ENCODE measurements at places on chromosomes 6 and 20.

DNA sequence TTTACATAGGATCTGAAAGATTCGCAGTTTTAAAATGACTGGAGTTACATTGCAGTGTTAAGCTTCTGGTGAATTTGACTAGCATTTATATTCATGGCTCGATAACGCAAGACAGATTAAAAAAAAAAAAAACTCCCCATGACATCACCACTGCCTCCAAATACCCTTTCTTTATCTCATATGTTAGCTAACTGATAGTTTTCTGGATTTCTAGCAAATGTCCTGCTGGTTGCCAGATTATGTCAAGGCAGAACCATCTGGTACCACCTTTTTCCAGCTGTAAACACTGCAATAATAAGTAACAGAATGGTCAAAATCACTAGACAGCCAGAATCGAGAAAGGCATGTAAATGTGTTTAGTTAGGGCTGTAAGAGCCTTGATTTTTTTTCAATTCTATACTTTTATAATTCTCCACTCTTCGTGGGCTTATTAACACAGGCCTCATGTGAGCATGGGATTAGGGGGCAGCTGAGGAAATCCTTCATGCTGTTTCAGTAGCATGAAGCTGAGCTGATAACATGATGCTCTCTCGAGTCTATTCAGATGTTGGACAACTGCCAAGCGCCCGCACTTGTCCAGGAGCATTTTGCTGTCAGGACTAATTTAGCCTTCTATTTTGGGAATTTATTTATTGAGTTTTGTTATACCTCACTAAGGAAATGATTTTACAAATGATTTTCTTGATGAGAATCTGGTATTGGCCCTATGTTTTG, 166.0 kb upstream of the SCGN start:
- no peak for DNase-seq

GRCh38 chr20:1368448-1369199, 24.2 kb downstream of the FKBP1A start:
- DNase-seq: no peak

- no peak for DNase-seq
Measured at GRCh38 chr20:54355631-54356280, 119.6 kb upstream of the DOK5 start.

DNA sequence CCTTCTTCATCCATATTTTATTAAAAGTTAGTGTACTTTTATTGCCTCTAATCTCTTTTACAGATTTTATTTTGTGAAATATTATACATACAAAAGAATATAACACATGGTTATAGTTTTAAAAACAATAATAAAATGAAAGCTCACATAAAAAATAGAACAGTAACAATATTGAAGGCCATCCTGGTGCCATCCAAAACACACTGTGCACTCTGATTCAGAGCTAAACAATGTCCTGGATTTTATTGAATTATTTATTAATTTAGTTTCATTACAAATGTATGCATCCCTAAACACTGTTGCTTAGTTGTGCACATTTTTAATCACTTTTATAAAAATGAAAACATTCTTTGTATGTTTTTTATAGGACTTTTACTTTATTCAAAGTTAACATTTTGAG, 32.9 kb downstream of the RNF217 start:
- DNase-seq: no peak

DNA sequence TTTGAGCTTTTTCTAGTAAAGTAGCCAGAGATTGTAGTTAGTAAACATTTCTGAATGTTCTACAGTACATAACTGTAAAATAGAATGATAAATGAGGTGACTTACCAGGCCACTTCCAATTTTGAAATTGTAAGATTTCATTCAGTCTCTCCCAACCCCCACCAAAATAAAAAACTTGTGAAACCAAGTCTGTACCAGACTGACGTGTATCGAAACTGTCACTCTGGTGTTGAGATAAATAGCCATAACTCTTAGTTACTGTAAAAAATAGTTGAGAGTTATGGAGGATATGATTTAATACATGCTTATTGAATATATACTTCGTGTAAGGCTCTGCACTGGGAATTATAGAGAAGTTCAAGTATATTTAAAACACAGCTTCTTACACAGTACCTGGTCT, 455.7 kb downstream of the PLCB1 start:
- no peak for DNase-seq

- no peak for DNase-seq
Measured at GRCh38 chr6:15477746-15478145, 185.1 kb downstream of the DTNBP1 start.

DNA sequence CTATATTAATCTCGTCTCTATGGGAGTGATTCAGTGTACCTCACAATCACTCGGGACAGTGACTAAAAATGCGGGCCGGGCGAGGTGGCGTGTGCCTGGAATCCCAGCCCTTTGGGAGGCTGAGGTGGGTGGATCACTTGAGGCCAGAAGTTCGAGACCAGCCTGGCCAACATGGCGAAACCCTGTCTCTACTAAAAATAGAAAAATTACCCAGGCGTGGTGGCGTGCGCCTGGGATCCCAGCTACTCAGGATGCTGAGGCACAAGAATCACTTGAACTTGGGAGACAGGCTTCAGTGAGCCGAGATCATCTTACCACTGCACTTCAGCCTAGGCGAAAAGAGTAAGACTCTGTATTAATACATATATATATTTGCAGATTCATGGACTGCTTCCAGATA, 17.4 kb downstream of the POPDC3 start:
- DNase-seq: no peak

DNA sequence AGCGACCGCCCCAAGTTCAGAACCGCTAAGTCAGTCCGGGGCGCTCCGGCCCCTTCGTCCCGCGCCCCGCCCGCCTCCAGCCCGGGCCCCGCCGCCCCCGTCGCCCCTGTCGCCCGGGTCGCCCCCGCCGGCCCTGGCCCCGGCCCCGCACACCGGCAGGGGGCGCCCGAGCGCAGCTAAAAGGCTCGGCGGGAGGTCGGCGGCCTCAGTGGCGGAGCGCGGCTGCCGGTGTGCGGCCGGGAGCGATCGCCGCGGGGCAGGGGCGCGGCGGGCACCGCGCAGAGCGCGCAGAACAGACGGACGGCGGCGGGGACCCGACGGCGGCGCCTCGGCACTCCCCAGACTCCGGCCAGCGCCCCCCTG, at the start of gene FNDC1:
Gene FNDC1, plus strand, starts transcription at position 208 of the 363 bp plus-strand sequence. CDS start 197 bp downstream, outside the sequence.
- peak; percentile 83 for DNase-seq

DNA sequence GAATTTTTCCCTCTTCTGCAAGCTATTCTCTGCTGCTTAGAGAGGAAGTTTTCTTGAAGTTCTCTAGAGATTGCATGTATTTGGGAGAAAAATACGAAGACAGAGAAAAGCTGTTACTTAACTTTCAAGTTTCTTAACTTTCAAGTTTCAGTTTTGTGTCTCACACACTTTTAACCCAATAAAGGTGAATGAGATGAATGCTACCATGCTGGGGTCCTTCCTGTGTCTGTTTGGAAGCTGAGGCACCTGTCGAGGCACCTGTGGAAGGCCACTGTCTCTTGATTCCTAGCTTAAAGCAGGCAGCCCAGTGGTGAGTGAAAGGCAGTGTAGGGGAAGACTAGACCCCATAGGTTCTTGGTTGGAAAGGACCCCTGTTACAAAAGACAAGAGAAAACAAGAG, 372.8 kb upstream of the JARID2 start:
- no peak for DNase-seq

- no peak for DNase-seq
Measured at GRCh38 chr20:60016406-60016805, 58.2 kb downstream of the CDH26 start.

- no peak for DNase-seq
Measured at GRCh38 chr6:42138630-42139619, 3.5 kb downstream of the C6orf132 start.

DNA sequence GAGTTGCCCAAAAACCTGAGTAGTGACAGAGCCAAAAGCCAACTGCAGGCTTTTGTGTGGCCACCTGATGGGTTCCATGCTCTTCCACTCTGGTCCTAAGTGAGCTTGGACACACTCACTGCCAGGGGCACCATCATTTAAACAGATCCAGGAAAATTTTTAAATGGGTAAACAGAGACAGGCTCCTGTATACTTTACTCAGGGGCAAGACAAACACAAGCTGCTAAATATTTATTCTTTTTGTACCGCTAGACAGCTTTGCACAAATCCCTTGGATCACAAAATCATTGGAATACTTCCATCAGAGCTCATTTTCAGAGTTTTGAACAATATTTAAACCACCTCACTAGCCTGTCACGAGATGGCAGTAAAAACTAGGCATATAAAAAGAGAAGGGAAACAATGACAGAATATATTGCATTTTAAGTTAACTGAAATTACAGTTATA, 31.4 kb downstream of the GCLC start:
- no peak for DNase-seq

- no peak for DNase-seq
Measured at GRCh38 chr20:14861028-14861699, 523.8 kb upstream of the FLRT3 start.

- DNase-seq: no peak
Measured at GRCh38 chr6:38910207-38910606, 138.4 kb upstream of the GLP1R start.

Data from right forelimb (tissue), 1 donor.